Pancreas (tissue), 10 donors: ENCODE measurements at places on chromosomes 1 and 21. TPM values are rescaled to one million over a fixed set of nuclear protein-coding genes. Genes with fewer than 3 reads are reported as not detected.

Gene MYOM3
- total RNA-seq: 0.38 TPM

GRCh38 chr1:160781914-160782689 is 13.9 kb upstream of the LY9 start:
- DNase-seq: no peak

GRCh38 chr1:57254022-57254421 is 169.8 kb downstream of the DAB1 start:
- DNase-seq: no peak

Gene CHODL
- total RNA-seq: not detected

GRCh38 chr1:198878566-198878965 is 239.7 kb downstream of the PTPRC start:
- no peak for DNase-seq

Gene AMY1A
- 0.58 TPM for total RNA-seq

Gene XPR1
- 12.3 TPM for total RNA-seq
